NB4 (cell line): ENCODE measurements at places on chromosomes 3 and 15.
A peak's percentile ranks its signal among the peaks of the same experiment; 100 is the strongest.

GRCh38 chr3:107561980-107562379 lies 39.2 kb downstream of the BBX start:
- no peak for DNase-seq

GRCh38 chr15:63909819-63910437 lies 76.2 kb upstream of the HERC1 start:
- no peak for DNase-seq

DNA sequence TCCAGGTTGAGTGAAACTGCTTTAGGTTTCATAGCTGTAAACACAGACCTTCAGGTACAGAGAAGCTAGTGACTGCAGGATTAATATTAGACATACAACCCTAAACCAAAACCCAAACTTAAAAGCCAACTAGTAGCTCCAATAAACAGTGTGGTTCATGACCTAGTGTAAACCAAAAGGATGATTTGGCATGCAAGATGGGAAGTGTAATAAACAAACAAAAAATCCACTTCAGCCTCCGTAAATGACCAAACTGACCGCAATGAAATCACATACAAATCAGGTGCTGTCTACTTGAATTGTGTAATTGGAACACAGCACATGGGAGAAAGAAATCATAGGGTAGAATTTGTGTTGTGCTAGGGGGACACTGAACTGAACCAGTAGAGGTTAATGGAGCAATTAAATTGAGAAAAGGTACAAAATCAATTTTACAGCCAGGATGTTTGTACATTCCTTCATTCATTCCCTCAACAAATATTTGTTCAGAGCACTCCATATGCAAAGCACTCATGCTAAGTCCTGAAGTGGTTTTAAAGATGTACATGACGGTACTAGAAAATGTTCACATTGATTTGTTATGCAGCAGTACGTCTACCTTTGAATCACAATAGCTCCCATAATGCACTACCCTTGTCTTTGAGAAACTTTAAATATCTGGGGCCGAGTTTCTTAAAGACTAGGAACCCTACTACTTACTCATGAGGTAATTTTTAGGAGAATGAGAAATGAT lies 21.4 kb upstream of the CHST2 start:
- no peak for DNase-seq

- DNase-seq, result no peak
Observed at GRCh38 chr3:123332124-123332641, 116.7 kb downstream of the ADCY5 start.

DNA sequence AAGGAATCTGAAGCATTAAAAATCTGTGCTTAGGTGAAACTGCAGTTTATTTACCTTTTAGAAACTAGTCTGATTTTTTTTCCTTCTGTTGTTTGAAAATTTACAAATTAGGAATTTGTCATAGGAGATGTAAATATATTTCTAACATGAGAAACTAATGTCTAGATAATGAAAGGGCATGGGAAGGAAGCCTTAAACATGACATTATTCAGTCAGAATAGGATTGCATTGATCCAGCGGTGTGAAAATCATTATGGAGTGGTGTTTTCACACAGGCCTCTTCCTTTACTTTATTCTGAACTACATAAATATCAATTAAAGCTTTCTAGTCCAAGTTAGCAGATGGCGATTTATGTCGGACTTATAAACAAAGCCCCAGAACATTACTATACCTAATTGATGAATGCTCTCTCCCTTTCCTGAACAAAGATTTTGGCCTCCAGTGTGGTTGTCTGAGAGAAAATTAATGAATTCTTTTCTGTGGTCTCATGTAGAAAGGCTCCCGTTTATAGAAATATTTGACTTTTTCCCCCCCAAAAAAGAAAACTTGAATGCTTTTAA lies 37.9 kb downstream of the FNDC3B start:
- DNase-seq, result no peak

DNA sequence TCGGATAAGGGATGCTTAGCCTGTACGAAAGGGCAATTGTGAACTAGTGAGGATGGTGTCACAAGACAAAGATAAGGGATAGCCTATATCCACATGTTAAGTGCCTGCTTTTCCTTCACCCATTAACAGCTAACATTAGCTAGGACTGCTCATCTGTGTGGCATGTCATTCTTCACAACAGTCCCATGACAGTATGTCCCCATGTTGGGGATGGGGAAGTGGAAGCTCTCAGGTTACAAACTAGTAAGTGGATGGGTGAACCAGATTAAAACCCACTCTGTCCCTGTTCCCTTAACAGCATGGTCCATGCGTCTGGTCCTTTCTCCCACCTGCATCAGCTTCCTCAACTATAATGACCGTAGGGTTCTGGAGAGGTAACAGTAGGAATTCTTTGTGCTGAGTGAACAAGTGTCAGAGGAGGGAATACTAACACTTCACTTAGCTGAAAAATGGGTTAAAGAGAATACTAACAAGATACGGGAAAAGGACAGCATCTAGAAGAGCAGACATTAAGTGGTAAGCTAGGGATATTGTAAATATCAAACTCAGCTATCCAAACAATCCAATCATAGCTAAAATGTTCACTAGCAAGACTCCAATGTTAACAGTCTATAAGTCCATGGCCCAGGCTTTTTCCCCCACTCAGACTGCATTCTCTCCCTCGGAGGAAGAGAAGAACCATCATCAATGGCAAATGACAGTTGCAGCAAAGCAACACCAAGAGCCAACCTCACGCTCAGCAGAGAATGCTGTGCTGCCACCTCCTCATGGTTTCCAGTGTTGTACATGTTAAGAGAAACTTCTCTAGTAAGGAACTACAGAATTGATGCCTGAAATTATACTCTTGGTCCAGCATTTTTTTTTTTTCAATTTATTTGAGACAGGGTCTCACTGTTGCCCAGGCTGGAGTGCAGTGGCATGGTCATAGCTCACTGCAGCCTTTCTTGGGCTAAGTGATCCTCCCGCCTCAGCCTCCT lies 5.0 kb downstream of the RPLP1 start:
- peak; percentile 63 for DNase-seq

GRCh38 chr15:76730262-76730661 lies 174.9 kb downstream of the SCAPER start:
- no peak for DNase-seq

GRCh38 chr3:65938147-65938546 lies 100.6 kb downstream of the MAGI1 start:
- no peak for DNase-seq

DNA sequence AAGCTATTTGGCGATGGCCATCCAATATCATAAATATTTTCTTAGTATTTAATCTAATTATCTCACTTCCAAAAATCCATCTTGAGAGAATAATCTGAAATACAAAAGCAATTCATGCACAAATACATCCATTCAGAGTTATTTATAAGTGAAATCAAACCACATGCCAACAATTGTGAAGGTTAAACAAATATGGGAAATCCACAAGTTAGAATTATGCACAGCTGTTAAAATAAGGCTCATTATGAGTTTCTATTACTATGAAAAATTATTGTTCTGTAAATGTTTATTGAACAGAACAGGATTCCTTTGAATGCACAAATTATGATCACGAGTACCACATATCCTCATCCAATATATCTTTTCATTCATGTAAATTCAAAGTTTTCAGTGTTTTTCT lies 267.7 kb downstream of the PLOD2 start:
- DNase-seq, result no peak

DNA sequence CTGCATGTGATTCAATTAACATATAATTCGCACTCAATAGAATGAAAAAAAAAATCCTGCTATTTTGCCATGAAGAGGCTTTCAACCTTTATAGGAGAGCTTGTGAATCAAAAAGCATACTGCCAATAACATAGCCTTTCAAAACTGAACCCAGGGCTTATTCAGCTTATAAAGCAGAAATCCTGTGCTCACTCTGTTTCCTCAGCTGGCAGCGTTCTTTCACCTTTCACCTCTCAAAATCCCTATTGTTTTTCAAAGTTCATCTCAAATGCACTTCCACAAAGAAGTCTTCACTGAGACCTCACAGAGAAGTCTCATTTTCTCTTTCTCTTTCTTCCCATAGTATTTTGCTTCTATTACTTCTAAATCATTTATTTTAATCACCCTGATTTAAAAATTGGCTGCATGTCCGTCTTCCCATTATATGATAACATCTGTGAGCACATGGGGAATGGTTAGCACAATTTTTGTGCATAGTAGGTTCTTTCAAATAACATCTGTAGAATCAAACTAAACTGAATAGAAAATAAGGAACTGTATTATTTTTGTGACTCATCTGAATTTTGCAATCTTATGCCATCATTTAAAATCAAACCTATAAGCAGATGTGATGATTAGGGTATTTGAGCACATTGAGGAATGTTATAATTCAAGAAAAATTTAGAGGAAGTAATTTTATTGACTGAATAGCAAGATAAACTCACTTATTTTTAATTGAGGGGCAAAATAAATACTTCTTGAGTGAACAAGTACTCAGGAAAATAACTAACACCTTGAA lies 373.4 kb downstream of the NLGN1 start:
- no peak for DNase-seq

DNA sequence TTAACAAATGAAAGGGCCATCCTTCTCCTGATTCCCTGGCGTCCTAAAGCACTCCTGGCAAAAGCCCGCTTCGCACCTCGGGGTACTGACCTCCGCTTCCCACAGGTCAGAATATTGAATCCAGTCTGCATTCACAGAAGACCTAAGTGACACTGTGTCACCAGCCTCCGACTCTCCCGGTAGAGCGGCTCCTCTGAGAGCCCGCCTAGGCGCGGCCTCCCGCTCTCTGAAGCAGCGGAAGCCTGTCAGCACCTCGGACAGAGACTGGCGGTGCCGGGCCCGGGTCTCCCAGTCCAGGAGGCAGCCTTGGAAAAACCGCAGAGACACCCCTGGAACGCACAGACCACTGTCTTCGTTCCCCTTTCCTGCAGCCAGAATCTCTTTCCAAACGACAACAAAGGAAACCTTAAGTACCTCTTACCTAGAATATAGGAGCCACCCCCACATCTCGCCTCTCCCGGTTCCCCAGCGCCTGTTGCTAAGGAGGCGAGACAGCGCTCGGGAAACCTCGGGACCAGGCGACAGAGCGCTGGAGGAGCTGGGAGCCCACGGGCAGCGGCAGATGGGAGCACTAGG lies 1.2 kb downstream of the GABRB3 start:
- DNase-seq, result no peak

GRCh38 chr3:85710490-85710889 lies 751.7 kb downstream of the CADM2 start:
- DNase-seq, result peak; percentile 4

DNA sequence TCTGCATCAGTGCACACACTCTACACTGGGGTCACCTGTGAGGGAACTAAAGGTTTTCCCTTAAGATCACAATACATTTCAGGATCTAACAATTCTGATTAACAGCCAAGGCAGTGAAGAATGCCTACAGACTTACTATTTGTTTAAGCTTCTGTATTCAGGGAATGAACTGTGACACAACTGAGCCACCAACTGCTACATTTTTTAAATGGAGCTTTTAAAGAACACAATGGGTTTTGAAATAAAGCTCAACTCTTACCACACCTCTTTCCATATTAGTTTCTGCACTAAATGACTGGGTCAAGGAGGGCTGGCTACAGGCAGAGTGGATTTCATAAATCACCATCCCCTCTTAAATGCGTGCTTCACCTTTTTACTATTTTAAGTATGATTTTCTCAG lies 100.2 kb downstream of the TMCC1 start:
- peak; percentile 37 for DNase-seq
